ENCODE measurements at places on chromosomes 3 and 15.

DNA sequence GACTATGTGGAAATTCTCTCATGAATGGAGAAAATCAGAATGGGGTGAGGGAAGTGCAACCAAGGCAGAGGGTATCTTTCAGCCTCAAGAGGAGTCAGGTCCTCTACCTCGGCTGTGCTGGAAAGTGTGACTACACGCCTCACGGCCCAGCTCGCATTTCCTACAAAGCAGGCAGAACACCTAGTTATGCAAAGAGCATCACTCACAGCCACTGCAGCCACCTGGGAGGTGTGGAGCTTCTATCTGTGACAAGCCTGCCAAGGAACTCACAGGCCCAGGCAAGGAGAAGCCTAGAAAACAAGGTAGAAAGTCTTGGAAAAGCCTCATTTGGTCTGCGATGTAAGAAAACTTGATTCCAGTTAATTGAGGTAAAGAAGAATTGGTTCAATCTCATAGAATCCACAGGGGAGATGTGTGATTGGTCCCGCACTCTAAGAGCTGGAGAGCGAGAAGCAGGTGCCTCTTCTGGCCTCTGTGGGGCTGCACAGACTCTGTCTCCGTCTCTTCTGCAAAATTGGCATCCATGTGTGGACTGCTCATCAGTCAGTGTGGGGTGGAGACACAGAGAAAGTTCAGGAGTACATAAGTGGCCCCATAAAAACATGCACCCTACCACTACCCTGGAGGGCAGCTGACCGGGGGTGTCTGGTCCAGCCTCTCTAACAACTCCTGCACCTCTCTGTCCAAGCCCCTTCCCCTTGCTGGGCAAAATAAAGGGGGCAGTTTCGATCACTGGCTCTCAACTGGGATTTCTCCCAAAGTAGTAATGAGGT lies 76.8 kb downstream of the TAMM41 start:
- DNase-seq: no peak

DNA sequence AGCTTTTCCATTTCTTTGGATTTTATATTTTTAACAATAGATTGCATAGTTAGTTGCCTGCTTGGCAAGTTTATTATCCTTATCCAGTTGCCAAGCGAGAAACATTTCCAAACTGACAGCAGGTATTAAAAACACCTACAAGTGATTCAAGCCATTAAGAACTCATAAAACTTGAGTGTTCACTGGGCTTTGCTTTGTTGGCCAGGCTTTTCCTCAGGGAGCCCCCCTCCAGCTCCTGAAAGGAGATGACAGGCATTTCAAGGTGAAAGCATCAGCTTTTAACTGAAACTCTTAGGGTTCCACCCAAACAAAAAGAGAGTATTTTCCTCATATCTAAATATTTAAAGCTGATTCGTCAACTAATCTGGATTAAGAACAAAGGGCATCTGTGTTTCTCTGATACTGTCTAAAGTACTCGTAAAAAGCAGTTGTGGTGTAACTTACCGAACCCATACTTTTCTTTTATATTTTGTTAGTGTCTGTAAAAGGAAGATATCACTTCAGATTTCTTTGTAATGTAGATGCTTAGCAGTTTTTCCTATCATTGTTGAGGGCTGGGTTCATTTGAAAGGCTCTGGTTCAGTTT lies 363.4 kb downstream of the OTOL1 start:
- DNase-seq: no peak

DNA sequence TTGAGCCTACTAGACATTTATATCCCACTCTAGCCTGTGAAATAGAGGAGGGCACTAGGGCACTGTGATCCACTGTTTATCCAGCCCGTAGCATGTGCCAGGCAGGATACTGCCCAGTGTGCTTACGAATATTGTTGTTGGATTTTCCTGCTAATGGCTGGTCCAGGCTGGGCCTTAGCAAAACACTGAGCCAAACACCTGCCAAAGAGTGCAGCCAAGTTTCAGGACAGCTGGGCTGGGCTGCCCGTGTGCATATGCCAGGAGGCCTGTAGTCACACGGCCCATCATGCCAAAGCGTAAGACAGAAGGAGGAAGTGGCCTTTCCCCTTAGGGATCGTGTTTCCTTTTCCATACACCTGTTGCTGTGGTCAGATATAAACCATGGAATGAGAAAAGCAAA lies 54.5 kb upstream of the ABHD10 start:
- peak; percentile 99 for DNase-seq

GRCh38 chr3:62277450-62277849 lies 95.9 kb downstream of the FEZF2 start:
- no peak for DNase-seq

DNA sequence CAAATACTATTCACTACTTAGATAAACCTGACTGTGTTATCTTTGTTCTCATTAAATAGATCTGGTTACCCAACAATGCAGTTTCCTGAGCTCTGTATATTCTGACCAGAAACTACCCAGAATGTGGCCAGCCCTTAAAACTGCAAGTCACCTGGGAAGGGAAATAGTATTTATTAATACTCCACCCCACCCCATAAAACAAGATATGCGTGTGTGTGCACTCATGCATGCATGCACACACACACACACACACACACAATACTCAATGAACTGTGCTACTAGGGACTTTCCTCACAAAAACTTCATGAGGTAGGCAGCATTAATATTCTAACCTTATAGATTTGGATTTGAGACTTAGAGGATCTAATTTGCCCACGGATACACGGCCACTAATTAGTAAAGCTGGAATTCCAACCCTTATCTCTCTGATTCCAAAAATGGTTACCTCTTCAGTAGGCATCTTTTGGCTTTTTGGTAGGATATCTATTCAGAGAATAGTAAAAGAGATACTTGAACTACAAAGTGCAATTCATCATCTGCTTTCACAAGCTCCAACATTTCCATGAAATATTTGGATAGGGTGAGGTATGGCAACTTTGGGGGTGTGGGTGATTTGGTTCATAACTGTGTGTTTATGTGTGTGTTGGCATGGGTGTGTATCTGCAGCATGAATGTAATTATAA lies 197.0 kb upstream of the CFAP20DC start:
- no peak for DNase-seq

DNA sequence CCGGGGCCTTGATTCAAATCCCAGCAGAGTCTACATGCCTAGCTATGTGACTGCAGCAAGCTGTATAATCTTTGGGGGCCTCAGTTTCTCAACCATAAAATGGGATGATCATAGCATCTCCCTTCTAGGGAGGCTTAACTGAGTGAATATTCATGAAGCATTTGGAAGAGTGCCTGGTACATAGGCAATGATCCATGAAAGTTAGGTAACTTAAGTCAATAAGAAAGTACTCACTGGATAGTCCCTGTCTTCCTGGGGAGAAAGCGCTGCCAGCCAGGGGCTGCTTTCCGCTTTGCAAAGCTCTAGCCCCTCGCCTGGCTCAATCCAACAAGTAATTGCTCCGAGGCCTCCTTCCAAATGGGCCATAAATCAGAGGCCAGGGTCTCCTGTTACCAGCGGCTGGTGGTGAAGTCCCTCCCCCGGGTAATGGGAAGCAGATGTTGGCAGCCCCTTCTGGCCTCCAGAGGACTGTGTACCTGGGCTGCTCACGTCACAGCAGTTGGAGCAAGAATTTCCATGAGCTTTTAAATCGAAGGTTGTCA lies 521.9 kb upstream of the PROK2 start:
- peak; percentile 26 for DNase-seq

DNA sequence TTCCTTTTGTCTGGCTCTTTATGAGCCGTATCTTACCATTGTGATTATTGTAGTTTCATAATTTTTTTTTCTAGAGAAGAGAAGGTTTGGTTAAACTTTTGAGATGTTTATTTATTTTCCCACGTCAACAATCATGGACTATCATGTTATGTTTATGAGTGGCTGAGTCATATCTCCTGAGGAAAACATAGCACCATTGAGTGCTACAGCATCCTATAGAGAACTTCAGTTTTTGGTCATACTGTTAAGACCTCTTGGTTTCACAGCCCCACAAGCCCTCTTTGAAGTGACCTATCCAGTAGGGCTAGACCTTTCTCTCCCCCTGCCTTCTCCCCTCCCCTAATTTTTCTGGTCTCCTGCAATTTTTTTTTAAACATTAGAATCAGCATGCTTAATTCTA lies 20.8 kb downstream of the PIK3CA start:
- DNase-seq: no peak

DNA sequence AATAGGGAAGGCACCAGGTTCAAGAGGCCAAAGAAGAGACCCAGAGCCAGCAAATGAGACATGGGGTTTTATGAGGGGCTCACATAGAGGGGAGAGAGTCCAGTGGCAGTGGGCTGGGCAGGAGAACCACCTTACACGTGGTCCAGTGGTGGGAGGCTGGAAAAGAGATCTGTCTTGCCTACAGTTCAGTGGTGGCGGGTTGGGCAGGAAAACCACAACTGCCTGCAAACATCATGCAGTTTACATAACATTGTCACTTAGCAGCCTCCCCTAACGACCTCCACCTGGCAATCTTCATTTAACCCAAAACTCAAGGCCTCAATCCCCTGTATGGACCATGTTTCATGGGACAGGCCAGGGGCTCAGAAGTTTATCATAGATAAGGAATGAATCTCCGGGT lies 29.1 kb downstream of the CRYGS start:
- no peak for DNase-seq
